CD4-positive, alpha-beta T cell treated with Interleukin-1 beta for 1 hour (primary cell): ENCODE measurements at places on chromosomes 4 and X.
A peak's percentile ranks its signal among the peaks of the same experiment; 100 is the strongest.

DNA sequence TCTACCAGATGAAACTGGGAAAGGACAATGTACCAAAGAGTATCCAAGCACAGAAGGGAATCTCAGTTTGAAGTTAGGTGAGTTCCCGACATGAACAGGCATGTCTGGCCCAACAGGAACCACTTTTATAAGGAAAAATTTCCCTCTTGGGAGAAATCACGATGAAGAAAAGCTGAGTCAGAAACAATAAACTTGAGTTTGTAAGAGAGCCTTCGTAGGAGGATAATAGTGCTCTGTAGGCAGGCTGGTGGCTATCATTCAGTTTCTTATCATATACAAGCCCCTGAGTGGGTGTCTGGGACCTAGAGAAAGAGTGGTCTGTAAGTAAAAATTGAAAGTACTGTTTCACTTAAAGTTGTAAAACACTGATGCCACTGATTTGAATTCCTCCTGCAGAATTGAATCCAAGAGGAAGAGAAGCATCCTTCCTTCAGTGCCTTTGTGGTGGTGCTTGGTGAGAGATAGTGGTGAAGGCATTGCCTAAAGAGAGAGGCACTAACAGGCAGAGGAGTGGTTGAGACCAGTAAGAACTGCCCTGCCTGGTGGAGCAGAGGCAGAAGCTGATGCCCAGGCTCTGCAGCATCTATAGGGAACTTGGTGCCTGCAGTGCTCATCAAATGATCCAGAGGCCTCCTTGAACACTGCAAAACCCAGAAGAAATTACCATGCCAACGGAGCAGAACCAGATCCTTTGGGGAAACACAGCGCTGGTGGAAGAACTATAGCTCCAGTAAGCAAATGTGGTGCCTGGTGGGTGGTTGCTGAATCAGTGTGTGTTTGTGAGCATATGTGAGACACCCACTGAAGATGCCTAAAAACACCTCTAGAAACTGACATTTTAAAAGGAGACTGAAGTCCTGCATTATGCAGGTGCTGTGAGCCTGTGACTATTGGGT is 31.7 kb upstream of the METAP1 start:
- no peak for DNase-seq

GRCh38 chr4:175720067-175720466 is 92.0 kb downstream of the GPM6A start:
- DNase-seq = no peak

- DNase-seq = no peak
These were observed 115.7 kb upstream of the FAT1 start for GRCh38 chr4:186839122-186840037.

DNA sequence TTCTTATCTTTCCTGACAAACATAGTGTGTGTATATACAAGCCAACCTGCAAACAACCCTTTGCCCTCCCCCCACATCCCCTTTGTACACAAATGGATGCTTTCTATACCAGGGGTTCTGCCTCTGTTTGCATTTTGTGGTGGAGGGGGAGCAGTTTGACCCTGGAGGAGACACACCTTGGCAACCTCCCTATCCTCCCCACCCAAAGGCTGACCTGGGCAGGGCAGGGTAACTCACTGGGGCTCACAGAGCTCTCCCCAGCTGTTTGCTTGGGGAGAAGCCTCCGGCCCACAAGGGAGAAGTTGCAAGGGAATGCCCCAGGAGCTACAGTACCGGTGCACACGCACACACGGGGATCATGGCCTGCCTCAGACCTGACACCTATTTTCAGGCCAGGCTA is 372.6 kb downstream of the BCOR start:
- DNase-seq = no peak

- peak; percentile 11 for DNase-seq
These were observed 30.6 kb upstream of the NSUN7 start for GRCh38 chr4:40719008-40719623.

- DNase-seq = peak; percentile 11
These were observed 8.8 kb downstream of the PPM1K start for GRCh38 chr4:88275516-88275915.

- no peak for DNase-seq
These were observed 82.6 kb upstream of the GYPA start for GRCh38 chr4:144223149-144223548.

GRCh38 chr4:156377036-156377710 is 423.5 kb upstream of the CTSO start:
- no peak for DNase-seq

DNA sequence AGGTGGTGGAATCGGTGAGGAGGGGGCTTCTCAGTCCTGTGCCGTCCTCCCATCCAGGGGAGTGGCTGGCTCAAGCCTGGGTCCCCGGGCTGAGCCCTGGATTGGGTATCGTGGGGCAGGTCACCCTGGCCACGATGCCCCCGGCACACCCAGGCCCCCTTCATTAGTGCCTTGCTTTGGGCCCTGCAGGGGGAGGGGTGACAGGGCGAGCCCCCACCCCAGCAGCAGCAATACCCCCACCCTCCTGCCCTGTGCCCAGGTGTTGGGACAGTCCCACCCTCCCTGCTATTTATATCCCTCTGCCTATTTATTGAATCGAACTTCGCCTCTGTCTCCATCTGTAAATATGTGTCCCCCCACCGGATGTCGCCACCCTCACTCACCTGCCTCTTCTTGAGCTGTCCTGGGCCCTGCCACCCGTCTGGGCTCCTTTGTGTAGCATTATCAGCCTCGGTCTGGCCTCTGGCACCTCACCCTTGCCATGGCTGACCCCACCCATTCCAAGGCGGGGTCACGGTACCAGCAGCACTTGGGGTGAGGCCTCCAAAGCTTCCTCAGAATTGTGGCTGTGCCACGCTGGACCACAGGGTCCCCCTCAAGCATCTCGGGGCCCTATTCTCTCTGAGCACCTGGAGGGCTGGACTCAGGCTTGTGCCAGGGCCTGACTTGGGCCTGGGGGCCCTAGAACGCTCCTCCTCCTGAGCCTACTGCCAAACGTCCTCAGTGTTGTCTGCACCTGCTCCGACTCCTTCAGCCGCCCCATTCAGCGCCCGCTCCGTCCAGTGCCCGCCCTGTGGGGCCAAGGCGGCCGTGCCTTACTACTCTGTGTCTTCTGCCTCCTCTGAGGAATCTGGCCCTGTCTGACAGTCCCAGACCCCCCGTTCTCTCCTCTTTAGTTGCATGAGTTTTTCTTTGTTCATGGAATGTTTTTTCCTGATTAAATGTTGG is 6.1 kb downstream of the LAGE3 start:
- DNase-seq = no peak

DNA sequence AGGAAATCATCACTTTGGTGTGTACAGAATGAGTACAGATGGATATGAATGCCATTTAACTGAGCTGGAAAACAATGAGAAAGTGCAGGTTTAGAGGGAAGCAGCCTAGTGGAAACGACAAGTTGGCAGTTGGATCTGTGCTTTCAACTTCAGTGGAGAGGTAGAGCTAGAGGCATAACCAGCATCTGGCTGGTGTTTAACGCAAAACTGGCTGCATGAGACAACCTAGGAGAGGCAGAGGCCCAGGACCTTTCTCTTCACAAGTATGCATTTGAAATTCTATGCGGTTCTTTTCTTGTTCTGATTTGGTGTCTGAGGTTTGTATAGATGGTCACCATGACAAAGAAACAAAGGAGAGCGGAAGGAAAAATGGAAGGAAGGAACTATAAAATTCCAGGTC is 63.1 kb downstream of the ANXA5 start:
- DNase-seq = no peak

DNA sequence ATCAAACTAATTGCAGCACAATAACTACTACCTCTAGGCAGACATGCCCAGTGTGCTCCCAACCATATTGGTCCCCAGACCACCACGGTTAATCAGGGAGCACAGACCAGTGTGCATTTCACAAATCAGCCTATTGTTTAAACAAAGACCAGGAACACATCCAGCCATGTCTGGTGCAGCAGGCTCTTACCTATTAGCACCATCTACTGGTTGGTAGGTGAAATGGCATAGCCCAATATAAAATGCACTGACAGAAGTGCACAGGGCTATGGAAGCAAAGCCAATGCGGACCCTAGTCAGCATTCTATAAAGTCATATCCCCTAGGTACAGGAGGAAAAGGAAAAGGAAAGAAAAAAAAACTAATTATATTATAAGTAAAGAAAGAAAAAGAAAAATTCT is 15.5 kb upstream of the CYLC1 start:
- DNase-seq = no peak

DNA sequence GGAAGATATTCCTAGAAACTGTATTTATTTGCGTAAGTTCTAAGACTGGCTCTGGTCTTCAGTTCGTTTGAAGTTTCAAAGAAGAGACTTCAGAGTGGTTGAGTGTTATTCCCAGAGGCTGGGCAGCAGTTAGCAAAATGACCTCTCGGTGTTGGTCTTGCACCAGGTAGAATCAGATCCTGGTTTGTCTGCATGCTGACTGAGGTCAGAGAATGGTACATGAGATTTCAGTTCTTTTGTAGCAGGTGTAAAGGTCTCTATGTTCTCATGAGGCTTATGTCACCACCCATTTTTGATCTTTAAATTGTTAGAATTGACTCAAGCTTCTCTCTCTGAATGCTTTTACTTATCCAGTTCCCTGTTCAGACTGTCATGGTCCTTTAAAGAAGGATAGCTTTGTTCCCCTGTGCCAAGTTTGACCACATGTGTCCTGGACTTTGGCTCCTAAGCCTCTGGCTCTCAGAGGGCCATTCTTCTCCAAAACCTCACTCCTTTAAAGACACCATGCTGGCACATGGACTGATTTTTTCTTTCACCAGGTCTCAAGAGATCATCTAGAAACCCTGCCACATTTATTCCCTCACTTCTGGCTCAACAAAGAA is 355.8 kb upstream of the BOD1L1 start:
- DNase-seq = no peak
